ENCODE measurements at places on chromosomes 11 and 22. TPM values are rescaled to one million over a fixed set of nuclear protein-coding genes. Genes with fewer than 3 reads are reported as not detected.

Gene APOBEC3F
- total RNA-seq, result 5.9 TPM

GRCh38 chr11:56748597-56748996 lies at the start of gene OR9G4:
OR9G4 (minus strand) TSS chr11:56748697; CDS start chr11:56743766, 4,931 bp downstream.
- no peak within 1 kb of the TSS for H3K4me3 ChIP-seq
- H3K27ac ChIP-seq, result no peak within 1 kb of the TSS
- no peaks in the 10 kb centered on the region for H3K27me3 ChIP-seq
- DNase-seq, result no peak
- no peaks in the 10 kb centered on the region for H3K36me3 ChIP-seq

Gene ZNF215
- 2.3 TPM for total RNA-seq

Gene KIRREL3
- total RNA-seq, result 0.32 TPM

GRCh38 chr22:29332886-29333496 lies 17.5 kb upstream of the RASL10A start:
- no peaks in the 10 kb centered on the region for H3K36me3 ChIP-seq
- no peaks in the 10 kb centered on the region for H3K4me1 ChIP-seq
- H3K27ac ChIP-seq, result no peak overlapping the region

Gene CYP2D6
- 0.73 TPM for total RNA-seq

- H3K4me1 ChIP-seq, result no peaks in the 10 kb centered on the region
- no peak overlapping the region for H3K4me3 ChIP-seq
Observed at GRCh38 chr11:118005224-118006152, 19.3 kb downstream of the IL10RA start.

DNA sequence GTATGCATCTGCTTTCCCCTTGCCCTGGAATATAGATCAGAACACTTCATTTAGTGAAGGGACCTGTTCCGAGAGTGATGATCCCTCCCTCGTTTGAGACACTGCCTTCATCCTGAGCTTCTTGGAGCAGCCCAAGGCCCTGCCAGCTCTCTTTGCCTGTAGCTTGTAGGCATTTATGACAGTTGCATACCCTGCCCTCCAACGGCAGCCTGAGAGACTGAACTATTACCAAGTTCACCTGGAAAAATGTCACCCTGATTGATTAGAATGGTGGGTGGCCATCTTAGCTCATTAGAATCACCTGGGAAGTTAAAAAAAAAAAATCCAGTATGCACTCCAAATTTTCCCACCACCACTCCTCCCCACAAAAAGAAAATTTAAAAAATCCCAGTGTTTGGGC lies 1.5 kb downstream of the MICAL3 start:
- no peaks in the 10 kb centered on the region for H3K4me1 ChIP-seq
- H3K27ac ChIP-seq, result peak overlapping the region; percentile 70
- no peaks in the 10 kb centered on the region for H3K36me3 ChIP-seq
- H3K4me3 ChIP-seq, result no peak overlapping the region
- no peak for DNase-seq

DNA sequence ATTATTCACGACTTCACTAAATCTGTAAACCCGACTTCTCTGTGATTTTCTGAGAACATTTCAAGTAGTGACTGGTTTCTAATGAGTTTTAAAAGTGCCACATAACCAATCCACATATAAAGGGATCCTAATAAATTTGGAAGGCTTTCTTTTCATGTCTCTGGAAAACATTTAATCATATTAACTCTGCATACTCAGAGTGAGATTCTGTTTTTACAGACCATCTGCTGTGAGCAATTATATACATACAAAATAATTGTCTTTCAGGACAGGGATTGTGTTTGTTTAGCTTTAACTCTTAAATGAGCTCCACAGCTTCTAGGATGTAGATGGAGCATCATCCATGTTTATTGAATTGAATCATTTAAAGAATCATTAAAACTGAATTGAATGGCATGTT lies 65.1 kb downstream of the PRMT3 start:
- no peaks in the 10 kb centered on the region for H3K36me3 ChIP-seq
- no peak overlapping the region for H3K4me3 ChIP-seq
- no peak for DNase-seq
- H3K4me1 ChIP-seq, result no peaks in the 10 kb centered on the region
- H3K27ac ChIP-seq, result no peak overlapping the region

DNA sequence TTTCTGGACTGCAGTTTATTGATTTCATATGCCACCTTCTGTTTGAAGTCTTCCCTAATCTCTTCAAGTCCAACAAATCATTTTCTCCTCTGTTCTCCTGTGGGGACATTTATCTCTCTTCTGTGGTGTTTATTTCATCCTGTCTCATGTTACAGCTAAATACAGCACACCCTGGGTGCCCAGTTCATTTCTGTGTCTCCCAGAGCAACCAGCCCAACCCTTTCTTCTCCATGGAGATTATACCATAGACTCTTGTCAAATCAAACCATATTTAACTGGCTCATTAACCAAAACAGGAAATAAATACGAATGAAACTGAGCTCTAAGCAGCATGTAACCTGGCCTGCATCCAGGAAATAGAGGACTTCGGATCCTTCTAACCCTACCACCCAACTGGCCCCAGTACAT lies at the start of gene MS4A8:
Gene MS4A8 (plus strand): TSS at position 329 of the 408 bp plus-strand sequence. CDS start 1,249 bp downstream, outside the sequence.
- no peak within 1 kb of the TSS for H3K27ac ChIP-seq
- no peak within 1 kb of the TSS for H3K4me3 ChIP-seq
- no peak for DNase-seq
- H3K27me3 ChIP-seq, result no peaks in the 10 kb centered on the region
- H3K4me1 ChIP-seq, result no peaks in the 10 kb centered on the region

Gene TMEM225
- total RNA-seq, result not detected

DNA sequence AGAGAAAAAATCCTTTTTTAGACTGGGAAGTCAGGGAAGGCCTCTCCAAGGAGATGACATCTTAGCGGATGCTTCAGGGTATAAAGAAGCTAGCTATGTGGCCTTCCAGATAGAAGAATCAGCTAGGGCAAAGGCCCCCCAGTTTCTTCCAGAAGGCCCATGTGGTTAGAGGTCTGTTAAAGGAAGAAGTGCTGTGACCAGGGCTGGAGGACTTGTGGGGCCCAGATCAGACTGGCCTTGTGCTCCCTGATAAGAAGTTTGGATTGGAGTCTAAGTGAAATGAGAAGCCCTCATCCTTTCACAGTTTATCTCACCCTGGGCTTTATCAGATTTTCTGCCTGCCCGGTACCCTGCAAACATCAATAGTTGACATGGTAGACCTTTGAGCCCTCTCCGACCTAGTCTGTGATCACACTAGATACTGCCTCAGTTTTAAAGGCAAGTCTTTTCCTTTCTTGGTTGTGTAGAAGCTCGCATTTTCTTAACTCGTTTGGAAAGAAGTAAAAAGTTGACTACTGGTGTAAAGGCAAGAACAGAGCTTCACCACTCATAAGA lies 7.8 kb downstream of the AMPD3 start:
- no peak overlapping the region for H3K4me3 ChIP-seq
- H3K27ac ChIP-seq, result no peak overlapping the region
- no peaks in the 10 kb centered on the region for H3K4me1 ChIP-seq
- H3K27me3 ChIP-seq, result no peaks in the 10 kb centered on the region
- H3K36me3 ChIP-seq, result no peaks in the 10 kb centered on the region
